RPMI7951 (cell line): ENCODE measurements at places on chromosomes 6 and 20. TPM values are rescaled to one million over a fixed set of nuclear protein-coding genes. Genes with fewer than 3 reads are reported as not detected.

The SNAP25 gene
- total RNA-seq, result 31.3 and 42.7 TPM in 2 replicates

The STMND1 gene
- not detected in 2 replicates for total RNA-seq

The CD83 gene
- 12.8 and 14.9 TPM in 2 replicates for total RNA-seq

The CCN2 gene
- total RNA-seq, result 24.4 and 30.0 TPM in 2 replicates

The C20orf144 gene
- total RNA-seq, result 0.24 and 0.39 TPM in 2 replicates

The BNIP5 gene
- total RNA-seq, result not detected in 2 replicates

The LHFPL5 gene
- not detected in 2 replicates for total RNA-seq
